ENCODE measurements at places on chromosomes 13 and 19.
A peak's percentile ranks its signal among the peaks of the same experiment; 100 is the strongest.

- H3K27me3 ChIP-seq = no peaks in the 10 kb centered on the region
- no peak for DNase-seq
- H3K4me1 ChIP-seq = no peaks in the 10 kb centered on the region
- no peak overlapping the region for H3K27ac ChIP-seq
- H3K4me3 ChIP-seq = no peak overlapping the region
Measured at GRCh38 chr13:99821741-99822140, 149.8 kb downstream of the ZIC5 start.

DNA sequence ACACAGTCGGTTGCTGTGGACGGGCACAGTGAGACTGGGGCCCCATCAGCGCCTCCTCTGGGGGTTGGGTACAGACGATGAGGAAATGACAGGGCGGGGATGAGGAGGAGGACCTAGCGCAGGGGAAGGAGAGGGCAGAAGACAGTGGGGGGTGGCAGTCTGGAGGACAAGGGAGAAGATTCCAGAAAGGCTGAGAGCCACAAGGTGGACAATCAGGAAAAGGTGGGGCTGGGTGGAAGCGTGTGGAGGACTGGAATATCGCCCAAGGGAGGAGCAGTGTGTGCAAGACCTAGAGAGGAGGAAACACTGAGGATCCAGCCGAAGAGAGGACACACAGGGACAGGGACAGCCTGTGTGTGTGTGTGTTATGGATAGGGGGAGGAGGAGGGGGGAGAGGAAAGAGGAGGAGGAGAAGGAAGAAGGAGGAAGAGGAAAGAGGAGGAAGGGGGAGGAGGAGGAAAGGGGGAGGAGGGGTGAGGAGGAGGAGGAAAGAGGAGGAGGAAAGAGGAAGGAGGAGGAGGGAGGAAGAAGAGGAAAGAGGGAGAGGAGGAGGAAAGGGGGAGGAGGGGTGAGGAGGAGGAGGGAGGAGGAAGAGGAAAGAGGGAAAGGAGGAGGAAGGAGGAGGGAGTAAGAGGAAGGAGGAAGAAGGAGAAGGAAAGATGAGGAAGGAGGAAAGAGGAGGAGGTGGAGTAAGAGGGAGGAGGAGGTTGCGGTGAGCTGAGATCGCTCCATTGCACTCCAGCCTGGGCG, 15.8 kb upstream of the GARIN5A start:
- DNase-seq = peak; percentile 30
- no peak overlapping the region for H3K27ac ChIP-seq
- no peaks in the 10 kb centered on the region for H3K4me1 ChIP-seq
- no peak overlapping the region for H3K4me3 ChIP-seq

DNA sequence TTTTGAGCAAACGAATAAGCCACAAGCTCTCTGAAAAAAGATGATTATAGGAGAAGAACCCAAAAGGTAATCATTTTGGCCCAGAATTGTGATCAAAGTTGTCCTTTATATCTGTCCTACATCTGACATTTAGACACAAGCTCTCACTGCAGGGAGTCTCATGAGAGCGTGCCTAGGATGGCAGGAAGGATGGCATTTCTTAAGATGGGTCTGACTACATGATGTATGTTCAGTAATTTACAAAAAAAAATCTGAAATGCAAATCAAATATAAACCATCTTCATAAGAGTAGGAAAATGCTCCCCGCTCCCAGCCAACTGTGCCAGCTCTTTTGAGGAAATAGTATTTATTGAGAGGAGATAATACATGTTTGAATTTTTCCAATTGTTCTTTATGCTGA, 81.0 kb upstream of the MBNL2 start:
- H3K27ac ChIP-seq = no peak overlapping the region
- H3K4me3 ChIP-seq = peak overlapping the region; percentile 63
- H3K27me3 ChIP-seq = no peaks in the 10 kb centered on the region
- peak; percentile 10 for DNase-seq

DNA sequence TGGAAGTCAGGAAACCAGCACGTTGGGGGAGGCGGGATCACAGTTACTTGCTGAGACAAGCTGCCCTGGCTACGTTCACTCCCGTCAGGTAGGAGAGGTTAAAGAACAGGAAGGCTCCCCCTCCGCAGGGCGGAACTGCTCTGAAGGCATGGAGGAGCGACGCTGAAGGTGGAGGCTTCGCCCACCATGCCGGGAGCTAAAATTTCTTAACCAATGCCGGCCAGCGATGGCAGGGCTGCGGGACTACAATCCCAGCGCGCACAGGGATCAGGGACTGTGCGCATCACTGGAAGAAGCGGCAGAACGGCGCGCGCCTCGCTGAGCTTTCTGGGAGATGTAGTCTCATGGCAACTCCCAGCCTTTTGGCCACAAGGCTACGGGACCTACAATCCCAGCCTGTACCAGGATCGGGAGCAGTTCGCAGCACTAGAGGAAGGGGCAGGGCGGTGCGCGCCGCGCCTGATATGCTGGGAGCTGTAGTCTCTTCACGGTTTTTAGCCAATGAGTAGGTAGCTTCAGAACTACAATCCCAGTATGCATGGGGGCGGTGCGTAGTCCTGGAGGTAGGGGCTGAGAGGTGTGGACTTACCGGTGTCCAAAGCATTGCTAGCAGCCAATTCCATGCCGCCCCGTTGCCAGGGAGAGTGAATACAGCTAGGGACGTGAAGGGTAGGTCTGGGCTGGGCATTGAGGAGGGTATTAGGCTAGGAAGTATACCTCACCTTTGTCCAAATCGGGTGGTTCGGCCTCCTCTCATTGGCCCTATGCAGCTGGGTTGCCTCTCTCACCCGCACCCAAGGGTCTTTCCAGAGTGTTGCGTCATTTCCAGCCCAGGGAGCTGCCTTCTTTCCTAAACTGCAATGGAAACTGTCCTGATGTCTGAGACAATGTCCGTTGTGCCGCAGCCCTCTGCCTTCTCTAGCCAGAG, 12.8 kb upstream of the ZNF682 start:
- peak; percentile 97 for DNase-seq
- peak overlapping the region; percentile 48 for H3K27ac ChIP-seq
- H3K4me1 ChIP-seq = 0 out of 2 replicates have a peak, but pooled peaks cover 2% of the 10 kb centered on the region
- no peaks in the 10 kb centered on the region for H3K27me3 ChIP-seq

DNA sequence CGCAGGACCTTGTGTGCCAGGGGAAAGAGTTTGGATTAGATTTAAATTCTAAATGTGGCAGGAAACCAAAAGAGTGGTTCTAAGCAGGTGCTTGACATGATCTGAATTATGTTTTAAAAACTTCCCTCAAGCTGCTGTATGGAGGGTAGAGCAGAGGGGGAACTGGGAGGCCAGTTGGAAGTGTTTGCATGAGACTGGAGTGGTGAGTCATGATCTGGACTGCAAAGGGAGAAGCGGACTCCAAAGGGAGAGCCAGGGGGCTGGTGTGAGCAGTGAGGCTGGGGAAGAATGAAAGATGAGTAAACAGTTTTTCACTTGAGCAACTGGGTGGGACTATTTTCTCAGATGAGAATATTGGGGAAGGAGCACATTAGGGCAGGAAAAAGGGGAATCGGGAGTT, 206.1 kb downstream of the DNAJC15 start:
- no peak overlapping the region for H3K4me3 ChIP-seq
- no peaks in the 10 kb centered on the region for H3K27me3 ChIP-seq
- no peak overlapping the region for H3K27ac ChIP-seq
- peaks cover 14% of the 10 kb centered on the region for H3K4me1 ChIP-seq
- DNase-seq = peak; percentile 68
- no peaks in the 10 kb centered on the region for H3K36me3 ChIP-seq

- no peaks in the 10 kb centered on the region for H3K27me3 ChIP-seq
- peak overlapping the region; percentile 99 for H3K27ac ChIP-seq
- H3K4me3 ChIP-seq = peak overlapping the region; percentile 96
- peaks cover 12% of the 10 kb centered on the region for H3K4me1 ChIP-seq
Measured at GRCh38 chr19:21328406-21328805, 804 bp downstream of the ZNF708 start.

DNA sequence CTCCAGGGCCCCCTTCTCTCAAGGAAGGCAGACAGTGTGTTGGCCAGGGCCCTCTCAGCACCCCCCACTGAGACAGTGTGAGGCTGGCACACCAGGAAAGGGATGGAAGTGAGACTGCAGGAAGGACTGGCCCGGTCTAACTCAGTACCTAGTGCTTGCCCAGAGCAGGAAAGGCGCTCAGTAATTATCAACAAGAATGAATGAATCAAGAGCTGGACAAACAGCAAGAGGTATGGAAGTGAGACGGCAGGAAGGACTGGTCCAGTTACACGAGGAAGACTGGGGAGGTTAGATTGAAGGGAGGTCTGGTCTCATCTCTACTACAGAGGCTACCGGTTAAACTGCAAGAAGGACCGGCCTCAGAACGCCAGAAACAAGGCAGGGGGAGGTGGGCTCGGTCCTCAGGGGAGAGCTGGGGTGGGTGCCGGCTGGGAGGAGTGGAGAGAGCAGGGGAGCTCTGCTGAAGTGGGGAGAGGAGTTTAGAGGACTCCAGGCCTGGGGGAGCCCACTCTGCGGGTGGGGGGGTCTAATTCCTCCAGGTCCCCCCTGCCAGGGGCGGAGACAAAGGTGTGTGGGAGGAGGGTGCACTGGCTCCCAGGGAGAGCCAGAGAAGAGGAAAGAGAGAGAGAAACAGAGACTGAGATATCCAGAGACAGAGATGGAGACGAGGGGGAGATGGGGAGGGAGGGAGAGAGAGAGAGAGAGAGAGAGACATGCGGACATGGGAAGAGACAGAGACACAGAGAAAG, 1.1 kb downstream of the SLC8A2 start:
- H3K27ac ChIP-seq = no peak overlapping the region
- no peaks in the 10 kb centered on the region for H3K36me3 ChIP-seq
- H3K4me3 ChIP-seq = no peak overlapping the region
- DNase-seq = no peak

DNA sequence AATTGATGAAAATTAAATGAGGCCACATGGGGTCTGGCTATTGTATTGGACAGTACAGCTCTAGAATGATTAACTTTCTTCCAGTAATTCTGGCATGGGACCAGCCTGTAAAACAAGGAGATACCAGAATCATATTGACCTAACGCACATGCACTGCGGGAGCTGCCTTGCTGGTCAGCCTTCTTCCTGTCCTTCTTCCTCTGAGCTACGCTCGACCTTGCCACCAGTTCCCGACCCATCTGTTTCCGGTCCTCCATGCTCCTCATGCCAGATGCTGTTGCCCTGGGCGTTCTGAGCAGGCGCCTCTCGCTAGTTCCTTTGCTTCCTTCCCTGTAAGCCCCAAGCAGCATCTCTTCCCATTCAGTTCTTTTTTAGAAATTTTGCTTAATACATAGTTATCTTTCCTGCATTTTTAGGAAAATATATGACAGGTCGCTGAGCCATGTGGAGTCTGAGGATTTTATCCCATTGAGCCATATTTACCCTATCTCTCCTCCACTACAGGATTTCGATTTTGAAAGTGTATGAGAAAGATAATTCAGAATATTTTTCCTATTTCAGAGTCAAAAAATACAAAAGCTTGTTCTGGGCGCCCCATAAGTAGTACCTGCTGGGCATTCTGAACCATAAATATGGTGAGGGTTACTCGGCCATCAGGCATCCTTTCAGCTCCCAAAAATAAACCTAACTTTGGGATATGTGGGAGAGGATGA, 38.6 kb downstream of the TNFRSF19 start:
- peak overlapping the region; percentile 66 for H3K4me3 ChIP-seq
- peaks cover 31% of the 10 kb centered on the region for H3K4me1 ChIP-seq
- H3K27ac ChIP-seq = peak overlapping the region; percentile 65
- H3K36me3 ChIP-seq = no peaks in the 10 kb centered on the region
- no peaks in the 10 kb centered on the region for H3K27me3 ChIP-seq
- peak; percentile 72 for DNase-seq

DNA sequence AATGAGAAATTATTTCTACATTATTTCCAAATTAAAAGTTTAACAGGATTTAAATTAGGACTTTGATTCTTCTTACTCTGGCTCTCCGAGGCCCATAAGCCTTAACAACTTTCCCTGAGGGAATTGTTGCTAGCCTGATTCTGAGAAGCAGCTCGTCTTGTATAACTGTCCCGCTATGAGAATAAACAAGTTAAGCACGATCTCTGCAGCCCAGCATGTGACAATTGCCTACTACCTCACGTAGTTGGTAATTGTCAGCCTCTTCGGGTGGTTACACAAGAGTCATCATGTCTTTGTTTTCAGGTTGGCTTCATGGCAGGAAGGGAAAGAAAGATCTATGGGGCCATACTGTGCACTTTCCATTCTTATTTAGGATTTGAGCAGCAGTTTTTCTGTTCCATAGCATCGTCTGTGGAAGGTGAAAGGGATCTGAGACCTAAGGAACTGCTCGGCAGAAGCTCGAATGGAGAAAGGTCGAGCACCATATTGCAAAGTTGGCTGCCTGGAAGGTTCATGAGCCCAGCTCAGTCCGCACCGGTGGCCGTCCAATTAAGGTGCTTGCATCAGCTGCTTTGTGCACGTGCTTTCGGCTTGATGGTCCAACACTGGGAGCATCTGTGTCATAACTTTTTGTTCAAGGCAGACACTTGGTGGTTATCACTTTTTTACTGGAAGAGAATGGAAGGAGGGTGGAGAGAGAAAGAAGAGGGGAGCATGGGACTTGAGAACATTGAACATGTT, 1.8 kb upstream of the STARD13 start:
- no peaks in the 10 kb centered on the region for H3K27me3 ChIP-seq
- peaks cover 19% of the 10 kb centered on the region for H3K4me1 ChIP-seq
- no peak overlapping the region for H3K4me3 ChIP-seq
- DNase-seq = no peak
- H3K27ac ChIP-seq = no peak overlapping the region

- peak overlapping the region; percentile 2 for H3K4me3 ChIP-seq
- no peaks in the 10 kb centered on the region for H3K27me3 ChIP-seq
- no peaks in the 10 kb centered on the region for H3K36me3 ChIP-seq
Measured at GRCh38 chr13:44313674-44314073, 60.0 kb upstream of the SERP2 start.

- H3K27ac ChIP-seq = no peak overlapping the region
- H3K4me3 ChIP-seq = no peak overlapping the region
- H3K27me3 ChIP-seq = no peaks in the 10 kb centered on the region
- no peaks in the 10 kb centered on the region for H3K36me3 ChIP-seq
- H3K4me1 ChIP-seq = no peaks in the 10 kb centered on the region
Measured at GRCh38 chr13:30770929-30771328, 35.6 kb downstream of the ALOX5AP start.

DNA sequence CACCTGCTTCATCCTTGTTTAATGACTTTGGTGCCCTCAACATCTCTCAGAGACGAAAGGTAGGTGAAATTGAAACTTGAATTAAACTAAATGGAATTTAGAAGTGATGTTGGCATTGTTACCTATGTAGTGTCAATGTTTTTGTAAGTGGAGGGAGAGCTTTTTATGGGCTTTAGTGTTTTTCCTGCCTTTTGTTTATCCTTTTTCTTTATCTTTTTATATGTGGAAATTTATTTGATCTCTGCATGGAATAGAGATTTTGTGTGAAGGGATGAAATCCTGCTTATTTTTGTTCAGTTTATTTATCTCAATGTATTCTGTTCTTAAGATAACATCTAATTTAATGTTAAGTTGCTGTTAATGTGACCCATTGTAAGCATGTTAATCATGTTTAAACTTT, 39.5 kb downstream of the PAN3 start:
- H3K27ac ChIP-seq = no peak overlapping the region
- no peak for DNase-seq
- no peaks in the 10 kb centered on the region for H3K27me3 ChIP-seq
- no peak overlapping the region for H3K4me3 ChIP-seq

DNA sequence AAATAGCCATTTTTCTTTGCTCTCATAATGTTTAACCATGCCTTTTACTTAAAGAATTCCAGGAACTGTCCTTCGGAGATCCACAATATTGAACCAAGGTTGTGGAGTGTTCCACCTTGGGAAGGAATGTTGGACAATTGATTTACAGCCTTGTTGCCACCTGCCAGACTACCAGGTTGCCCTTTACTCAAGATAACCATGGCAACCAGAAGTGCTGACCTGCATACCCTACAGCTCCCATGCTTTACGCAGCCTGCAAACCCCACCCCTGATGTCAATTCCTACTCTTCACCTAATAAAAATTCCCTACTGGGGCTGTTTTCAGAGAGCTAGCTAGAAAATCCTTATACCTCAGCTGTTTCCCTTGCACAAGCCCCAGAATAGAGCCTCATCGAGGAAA, 151.0 kb upstream of the RXFP2 start:
- no peaks in the 10 kb centered on the region for H3K36me3 ChIP-seq
- DNase-seq = no peak
- no peak overlapping the region for H3K27ac ChIP-seq
- H3K27me3 ChIP-seq = no peaks in the 10 kb centered on the region
- H3K4me1 ChIP-seq = no peaks in the 10 kb centered on the region
